ENCODE measurements at places on chromosomes 3 and 15. TPM values are rescaled to one million over a fixed set of nuclear protein-coding genes. Genes with fewer than 3 reads are reported as not detected.

DNA sequence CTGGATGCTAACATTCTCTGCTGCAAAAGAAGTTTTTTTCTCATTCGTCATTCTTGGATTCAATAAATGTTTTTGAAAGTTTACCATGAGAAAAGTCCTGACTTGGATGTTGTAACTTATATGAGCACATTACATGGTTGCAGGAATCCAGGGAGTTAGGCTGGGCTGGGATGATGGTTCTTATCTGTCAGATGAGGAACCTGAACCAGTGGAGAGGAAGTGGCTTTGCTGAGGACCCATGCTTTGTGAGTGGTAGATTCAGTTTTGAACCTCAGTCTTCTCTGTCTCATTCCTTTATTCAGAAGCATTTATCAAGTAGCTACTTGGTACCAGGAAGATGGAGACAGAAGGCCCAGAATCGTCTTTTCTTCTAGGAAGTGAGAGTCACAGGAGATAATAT lies 3.7 kb upstream of the GASK1A start:
- H3K4me3 ChIP-seq, result no peak overlapping the region
- no peak overlapping the region for H3K27ac ChIP-seq
- H3K36me3 ChIP-seq, result no peaks in the 10 kb centered on the region
- H3K27me3 ChIP-seq, result no peaks in the 10 kb centered on the region
- H3K4me1 ChIP-seq, result no peaks in the 10 kb centered on the region

Gene WDR73
- total RNA-seq, result 29.5 TPM

GRCh38 chr15:66673410-66674322 lies 28.4 kb upstream of the SMAD6 start:
- no peaks in the 10 kb centered on the region for H3K27me3 ChIP-seq
- H3K4me3 ChIP-seq, result no peak overlapping the region
- no peak for DNase-seq

GRCh38 chr3:23961066-23961465 lies 16.0 kb downstream of the NR1D2 start:
- peaks cover 49% of the 10 kb centered on the region for H3K4me1 ChIP-seq
- no peak overlapping the region for H3K27ac ChIP-seq
- H3K27me3 ChIP-seq, result no peaks in the 10 kb centered on the region
- peaks cover 57% of the 10 kb centered on the region for H3K36me3 ChIP-seq
- no peak for DNase-seq

Gene GABRB3
- 4.9 TPM for total RNA-seq

Gene SLC22A14
- total RNA-seq, result not detected

Gene SERPINI2
- not detected for total RNA-seq

GRCh38 chr3:15819576-15819975 lies 21.8 kb upstream of the ANKRD28 start:
- H3K4me3 ChIP-seq, result no peak overlapping the region
- no peak for DNase-seq
- H3K27me3 ChIP-seq, result no peaks in the 10 kb centered on the region
- H3K27ac ChIP-seq, result no peak overlapping the region
- no peaks in the 10 kb centered on the region for H3K4me1 ChIP-seq

Gene ZDHHC23
- total RNA-seq, result 20.9 TPM

GRCh38 chr3:82087958-82088357 lies 326.5 kb upstream of the GBE1 start:
- H3K4me3 ChIP-seq, result no peak overlapping the region
- H3K27me3 ChIP-seq, result no peaks in the 10 kb centered on the region
- DNase-seq, result peak; percentile 12
- H3K4me1 ChIP-seq, result 0 out of 2 replicates have a peak, but pooled peaks cover 7% of the 10 kb centered on the region

Data from PC-9 (cell line).